Fibroblast of villous mesenchyme (primary cell): ENCODE measurements at places on chromosomes 6 and 20. TPM values are rescaled to one million over a fixed set of nuclear protein-coding genes. Genes with fewer than 3 reads are reported as not detected.

The ENPP3 gene
- under 0.01 TPM in 1 of 2 replicates, not detected in the other for total RNA-seq

The TSBP1 gene
- under 0.01 TPM in 1 of 2 replicates, not detected in the other for total RNA-seq

GRCh38 chr6:10778230-10778629 lies 30.6 kb downstream of the TMEM14B start:
- no peak for DNase-seq

DNA sequence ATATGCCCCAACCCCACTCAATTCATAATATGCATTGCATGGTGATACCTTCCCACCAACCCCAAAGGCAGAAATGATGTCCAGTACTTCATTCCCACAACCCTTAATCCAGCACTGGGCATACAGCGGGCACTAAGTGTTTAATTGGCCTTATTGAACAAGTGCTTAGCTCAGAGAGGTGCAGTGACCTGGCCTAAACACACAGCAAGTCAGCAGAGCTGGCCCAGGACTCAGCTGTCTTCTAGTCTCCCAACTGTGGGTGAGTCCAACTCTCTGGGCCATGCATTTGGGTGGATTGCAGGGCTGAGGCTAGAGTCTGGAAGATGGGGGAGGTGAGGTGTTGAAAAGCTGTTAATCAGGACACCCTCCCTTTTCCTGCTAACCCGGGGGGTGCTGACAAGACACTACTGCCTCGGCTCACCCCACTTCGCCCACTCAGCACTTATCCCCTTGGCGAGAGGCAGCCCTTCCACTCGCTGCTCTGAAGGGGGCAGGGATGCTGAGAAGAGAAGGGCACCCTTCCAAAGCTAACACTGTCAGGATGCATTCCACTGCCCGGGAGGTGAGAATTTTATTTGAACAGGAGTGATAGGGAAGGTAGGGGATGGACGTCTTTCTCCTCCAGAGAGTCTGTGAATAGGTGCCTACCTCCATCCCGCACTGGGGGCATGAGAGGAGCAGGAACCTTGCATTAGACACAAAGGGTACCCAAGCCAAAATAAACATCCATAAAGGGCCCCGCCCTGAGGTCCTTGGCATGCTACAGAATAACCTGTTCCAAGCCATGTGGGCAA lies 14.2 kb downstream of the KCNK5 start:
- no peak for DNase-seq

- peak; percentile 44 for DNase-seq
Observed at GRCh38 chr6:15427331-15428070, 181.6 kb downstream of the JARID2 start.
